Activated naive CD4-positive, alpha-beta T cell treated with anti-CD3 and anti-CD28 coated beads, Interleukin-2, amount 50 U/mL, for 16 hours (primary cell): ENCODE measurements at places on chromosomes 1 and 21.

DNA sequence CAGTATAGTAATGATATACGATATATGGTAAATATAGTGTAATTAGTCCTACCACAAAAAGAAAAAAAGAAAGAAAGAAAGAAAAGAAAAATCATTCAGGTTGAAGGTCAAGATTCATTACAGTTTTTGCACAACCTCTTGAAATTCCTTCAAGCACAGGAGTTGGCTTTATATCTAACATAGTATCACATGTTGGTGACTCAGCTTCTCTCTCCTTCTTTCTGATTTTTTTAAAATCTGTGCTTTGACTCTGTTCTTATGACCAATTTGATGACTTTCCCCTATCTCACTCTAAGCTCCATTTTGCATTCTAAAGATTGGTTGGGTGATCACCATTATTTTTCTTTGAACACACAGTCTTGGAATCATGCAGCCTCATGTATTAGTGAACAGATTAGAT lies 148.2 kb upstream of the COL11A1 start:
- no peak for DNase-seq

DNA sequence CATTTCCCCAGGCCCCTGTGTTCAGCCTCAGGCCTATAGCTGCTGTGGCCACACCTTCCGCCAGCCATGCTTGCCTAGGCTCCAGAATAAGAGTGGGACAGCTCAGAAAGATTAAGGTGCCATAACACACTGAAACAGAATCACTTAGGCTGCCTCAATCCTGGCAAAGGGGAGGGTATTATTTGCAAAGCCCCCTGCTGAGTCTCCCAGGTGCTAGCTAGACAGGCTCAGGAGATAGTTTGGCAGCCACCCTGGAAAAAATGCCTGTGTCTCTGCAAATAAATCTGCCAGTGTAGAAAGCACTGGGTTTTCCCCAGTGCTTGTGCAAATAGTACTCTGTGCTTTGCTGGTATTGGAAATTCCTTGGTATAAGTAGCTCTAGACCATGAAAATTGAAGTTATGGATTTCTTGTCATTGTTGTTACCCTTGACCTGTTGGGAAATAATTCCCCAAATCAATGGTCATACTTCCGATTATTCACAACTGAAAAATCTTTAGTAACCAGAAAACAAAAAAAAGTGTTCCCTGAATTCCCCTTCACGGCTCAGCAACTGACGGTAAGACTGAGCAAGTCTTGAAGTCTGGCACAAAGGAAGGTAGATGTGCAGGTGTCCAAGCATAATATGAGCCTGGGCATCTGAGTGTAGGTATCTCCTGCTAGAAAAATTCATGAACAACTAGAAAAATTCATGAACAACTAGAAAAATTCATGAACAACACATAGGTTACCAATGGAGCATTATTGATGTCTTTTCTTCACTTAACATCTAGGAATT lies 56.9 kb downstream of the PROX1 start:
- DNase-seq, result no peak

- no peak for DNase-seq
Observed at GRCh38 chr21:35635261-35635660, 425.1 kb downstream of the SETD4 start.

DNA sequence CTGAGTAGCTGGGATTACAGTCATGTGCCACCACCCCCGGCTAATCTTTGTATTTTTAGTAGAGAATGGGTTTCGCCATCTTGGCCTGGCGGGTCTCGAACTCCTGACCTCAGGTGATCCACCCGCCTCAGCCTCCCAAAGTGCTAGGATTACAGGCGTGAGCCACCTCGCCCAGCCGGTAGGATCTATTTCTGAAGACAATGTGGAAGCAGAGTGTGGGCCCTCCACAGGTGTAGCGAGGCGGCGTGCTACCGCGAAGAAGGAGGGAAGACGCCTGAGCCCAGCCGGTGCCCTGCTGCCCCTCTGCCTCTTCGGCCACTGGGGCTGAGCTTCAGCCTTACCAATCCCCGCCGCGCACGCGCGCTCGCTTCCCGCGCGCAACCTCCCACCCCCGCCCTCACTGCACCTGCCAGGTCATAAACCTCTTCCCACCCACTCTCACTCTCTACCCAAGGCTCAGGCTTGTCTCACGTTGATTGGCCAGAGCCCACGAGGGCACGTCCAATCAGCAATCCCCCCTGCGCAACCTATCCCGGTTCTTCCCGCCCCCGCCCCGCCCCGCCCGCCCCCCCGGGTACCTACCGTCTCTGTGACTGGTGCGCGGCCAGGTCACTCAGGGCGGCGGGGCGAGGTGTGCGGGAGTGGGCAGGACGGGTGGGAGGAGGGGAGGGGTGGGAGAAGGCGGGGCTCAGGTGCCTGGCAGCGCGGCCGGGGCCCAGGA lies 409 bp upstream of the HOOK1 start:
- DNase-seq, result peak; percentile 88

GRCh38 chr1:225818229-225818628 lies 8.3 kb downstream of the EPHX1 start:
- DNase-seq, result no peak

DNA sequence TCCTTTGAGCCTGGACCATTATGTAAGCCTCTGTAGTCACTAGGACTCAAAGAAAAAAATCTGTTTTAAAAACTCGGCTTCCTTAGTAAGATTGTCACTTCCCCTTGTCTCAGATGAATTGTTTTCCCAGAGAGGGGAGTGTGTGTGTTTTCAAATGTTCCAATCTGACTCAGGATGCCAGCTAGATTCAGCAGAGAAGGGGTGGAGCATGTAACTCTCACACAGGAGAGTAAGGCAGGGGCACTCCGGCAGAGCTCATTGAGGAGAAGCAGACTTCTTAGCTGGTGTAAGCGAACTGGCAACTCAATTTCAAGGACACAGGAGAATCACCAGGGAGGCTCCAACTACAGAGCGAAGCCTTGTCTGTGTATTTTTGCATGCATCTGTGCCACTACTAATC lies 623.2 kb downstream of the LMO4 start:
- DNase-seq, result no peak
